ENCODE measurements at places on chromosomes 4 and X.

DNA sequence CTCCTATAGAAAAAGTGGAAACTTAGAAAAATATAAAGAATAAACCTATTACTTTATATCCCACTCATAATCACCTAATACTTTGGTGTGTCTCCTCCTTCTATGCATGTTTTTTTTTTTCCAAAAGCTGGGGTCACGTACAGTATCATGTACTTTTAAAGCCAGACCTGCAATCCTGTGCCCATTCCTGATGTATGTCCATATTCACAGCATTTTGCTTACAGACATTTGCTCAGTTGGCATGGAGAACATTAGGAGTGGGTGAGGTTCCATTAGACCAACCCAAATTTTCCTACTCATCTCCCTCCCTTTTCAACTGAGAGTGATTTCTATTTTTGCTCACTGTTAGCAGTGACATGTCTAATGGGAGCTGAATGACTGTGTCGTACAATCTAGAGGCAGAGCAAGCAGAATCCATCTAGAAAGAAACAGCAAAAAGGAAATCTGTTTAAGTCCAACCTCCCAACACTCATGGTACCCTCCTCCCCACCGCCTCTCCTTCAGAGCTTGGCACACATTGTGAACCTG is 195.6 kb upstream of the KLF3 start:
- DNase-seq: no peak

DNA sequence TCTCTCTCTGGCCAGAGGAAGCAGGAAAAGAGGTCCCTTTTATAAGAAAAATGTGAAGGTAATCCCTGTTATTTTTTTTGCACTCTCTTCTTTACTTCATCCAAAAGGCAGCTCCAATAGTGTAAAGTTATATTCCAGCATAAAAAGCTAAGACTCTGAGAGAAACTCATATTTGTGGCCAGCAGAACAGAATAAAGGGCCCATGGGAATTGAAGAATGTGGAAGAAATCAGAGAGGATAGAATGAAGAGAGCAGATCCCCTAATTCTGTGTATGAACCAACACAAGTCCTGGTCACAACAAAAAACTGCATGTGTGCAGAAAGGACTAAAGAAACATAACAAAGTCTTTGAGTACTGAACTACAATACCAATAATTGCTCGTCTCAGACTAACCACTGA is 22.3 kb downstream of the RPS6KA6 start:
- DNase-seq: no peak

DNA sequence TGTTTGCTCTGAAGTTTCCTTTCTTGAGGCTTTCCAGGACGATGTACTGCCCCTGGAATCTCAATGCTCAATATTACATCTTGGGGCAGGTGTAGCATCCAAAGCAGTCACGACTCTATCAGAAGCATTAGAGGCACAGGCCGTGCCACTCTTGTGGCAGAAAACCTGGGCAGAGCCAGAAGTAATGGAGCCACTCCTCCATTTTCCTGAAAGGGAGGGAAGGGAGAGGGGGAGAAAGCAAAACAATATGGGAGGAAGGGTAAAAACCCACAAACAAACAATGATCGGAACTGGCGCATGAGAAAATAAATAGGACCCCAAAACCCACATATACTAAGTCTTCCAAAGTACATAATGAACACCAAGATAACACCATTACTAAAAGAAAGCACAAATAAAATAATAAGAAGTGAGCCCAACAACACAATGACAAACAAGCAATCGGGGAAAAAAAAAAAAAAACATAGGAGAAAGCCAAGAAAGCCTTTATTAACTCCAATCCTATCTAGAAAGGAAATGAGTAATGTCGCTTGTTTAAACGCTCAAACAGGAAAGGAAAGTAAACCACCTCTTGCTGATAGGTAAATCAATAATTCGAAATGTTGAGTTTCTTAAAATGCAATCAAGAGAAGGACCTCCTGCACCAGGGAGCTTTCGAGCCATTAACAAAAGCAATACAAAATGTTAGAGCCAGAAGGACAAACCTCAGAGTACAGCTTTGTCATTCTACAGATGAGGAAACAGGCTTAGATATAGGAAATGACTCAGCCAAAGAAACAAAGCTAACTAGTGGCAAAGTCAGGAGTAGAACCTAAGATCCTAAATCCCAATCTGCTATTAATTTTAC is 117.4 kb downstream of the ATRX start:
- DNase-seq: no peak

DNA sequence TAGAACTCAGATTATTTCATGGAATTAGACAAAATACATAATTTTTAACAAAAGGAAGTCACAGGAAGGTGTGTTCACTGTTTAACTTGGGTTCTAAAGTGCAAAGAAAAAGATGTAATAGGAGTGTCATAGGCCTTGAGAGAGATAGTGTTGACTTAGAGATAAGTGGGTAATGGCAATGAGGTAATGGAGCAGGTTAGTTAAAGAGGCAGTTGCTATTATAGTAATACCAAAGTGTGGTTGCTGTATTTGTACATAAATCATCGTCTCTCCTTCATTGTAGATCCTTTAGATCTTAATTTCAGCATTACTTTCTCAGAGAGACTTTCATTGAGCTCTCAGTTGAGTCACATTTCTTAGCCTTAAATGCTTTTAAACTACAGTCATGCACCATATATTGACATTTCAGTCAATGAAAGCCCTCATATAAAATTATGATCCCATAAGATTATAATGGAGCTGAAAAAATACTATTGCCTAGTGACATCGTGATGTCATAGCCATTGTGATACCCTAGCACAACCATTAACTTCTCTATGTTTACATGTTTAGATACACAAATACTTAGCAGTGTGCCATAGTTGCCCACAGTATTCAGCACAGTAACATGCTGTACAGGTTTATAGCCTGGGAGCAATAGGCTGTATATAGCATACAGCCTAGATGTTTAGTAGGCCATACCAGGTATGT is 245.4 kb downstream of the ADGRL3 start:
- no peak for DNase-seq

DNA sequence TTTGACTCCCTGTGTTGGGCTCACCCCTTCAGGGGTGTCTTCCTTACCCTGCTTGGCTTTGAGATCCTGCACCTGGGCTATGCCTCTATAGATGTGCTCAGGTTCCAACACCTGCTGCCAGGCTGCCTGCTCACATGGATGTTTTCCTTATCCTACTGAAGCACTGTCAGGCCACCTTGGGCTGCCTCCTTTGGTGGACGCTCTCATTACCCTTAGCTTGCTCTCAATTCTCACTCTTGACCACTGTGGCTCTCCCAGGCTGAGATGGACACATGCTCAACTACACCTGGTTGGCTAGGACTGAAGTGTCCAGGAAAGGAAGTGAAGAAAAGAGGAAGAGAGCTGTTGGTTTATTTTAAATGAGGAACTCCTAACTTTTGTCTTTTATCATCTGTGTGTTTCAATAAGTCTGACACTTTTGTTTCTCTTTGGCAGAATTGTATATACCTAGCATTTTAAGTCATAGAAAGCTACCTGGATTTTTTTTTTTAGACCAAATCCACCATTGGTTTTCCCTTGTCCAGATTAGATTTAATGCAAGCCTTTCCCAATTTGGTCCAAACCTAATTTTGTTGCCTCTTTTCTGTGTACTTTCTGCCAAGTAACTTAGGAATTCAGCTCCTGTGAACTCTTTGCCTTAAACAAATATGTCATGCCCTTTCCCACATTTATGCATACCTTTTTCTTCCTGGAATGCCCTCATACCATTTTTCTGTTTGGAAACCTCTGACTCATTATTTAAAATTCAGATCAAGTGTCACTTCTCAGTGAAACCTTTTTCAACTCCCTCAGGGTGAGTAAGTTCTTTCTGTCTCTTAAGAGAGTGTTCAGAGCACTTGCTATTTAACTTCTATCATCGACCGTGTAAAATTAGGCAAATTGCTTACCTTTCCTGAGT is 175.8 kb downstream of the GC start:
- DNase-seq: no peak

- DNase-seq: no peak
These were observed 17.2 kb upstream of the HOPX start for GRCh38 chr4:56698329-56698728.

DNA sequence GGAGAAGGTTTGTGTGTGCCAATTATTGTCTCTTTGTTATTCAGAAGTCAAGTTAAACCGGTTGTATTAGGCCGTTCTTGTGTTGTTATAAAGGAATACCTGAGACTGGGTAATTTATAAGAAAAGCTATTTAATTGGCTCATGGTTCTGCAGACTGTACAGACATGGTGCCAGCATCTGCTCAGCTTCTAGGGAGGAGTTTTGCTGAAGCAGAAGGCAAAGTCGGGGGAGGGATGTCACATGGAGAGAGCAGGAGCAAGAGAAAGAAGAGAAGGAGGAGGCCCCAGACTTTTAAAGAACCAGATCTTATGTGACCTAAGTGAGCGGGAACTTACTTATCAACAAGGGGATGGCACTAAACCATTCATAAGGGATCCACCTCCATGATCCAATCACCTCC is 349.3 kb upstream of the PCDH18 start:
- DNase-seq: no peak

GRCh38 chr4:82437285-82438005 is 7.1 kb downstream of the ENOPH1 start:
- DNase-seq: no peak

DNA sequence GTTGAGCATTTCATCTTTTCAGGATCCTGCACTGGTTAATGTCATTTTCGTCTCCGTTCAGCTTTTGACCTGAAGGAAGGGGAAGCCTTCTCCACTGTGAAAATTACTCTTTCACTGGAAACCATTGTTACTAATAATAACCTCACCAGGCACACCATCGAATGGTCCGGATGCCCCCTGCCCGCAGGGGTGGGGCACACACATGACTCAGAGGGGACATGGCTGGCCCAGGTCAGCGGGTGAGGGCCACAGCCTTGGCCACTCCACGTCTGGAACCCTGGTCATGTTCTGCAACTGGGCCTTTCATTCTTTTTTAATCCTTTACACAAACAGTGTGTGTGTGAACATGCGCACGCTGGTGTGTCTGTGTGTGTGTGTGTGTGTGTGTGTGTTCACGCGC is 191.8 kb downstream of the BCOR start:
- no peak for DNase-seq

- no peak for DNase-seq
These were observed 42.1 kb downstream of the NFKB1 start for GRCh38 chr4:102543030-102543928.

- no peak for DNase-seq
These were observed 77.6 kb upstream of the PCDH18 start for GRCh38 chr4:137609718-137610430.

DNA sequence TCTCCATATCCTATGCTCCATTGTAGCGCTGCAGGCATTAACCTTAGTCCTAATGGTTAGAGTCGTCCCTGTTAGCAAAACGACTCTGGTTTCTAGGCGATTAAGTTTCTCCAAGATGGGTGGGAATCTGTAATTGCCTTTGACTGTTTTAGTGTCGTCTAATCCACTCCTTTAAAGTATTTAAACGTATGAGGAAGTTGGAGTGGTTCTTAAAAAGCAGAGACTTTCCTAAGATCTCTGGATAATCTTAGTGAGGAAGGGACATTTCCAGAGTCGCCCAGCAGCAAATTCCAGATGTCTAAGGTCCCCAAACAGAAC is 285 bp downstream of the MRPS18C start:
- DNase-seq: no peak

DNA sequence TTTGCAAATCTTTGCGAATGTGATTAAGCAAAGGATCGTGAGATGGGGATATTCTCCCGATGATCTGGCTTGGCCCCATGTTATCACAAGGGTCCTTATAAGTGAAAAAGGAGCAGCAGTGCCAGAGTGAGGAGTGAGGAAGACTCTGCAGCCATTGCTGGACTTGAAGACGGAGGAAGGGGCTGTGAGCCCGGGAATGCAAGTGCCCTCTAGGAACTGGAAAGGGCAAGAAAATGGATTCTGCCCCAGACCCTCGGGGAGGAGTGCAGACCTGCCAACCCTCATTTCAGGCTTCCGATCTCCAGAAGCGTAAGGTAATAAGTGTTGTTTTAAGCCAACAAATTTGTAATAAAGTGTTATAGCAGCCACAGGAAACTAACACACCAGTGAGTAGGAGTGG is 76.3 kb downstream of the EVC start:
- no peak for DNase-seq

- DNase-seq: no peak
These were observed 442.0 kb upstream of the ADGRL3 start for GRCh38 chr4:60757986-60758680.

- no peak for DNase-seq
These were observed 1023.3 kb upstream of the TENM3 start for GRCh38 chr4:181219783-181220416.

GRCh38 chrX:48827654-48827968 is 1.3 kb downstream of the ERAS start:
- DNase-seq: no peak
